Hematopoietic multipotent progenitor cell (in vitro differentiated cells): ENCODE measurements at places on chromosomes 13 and 19. TPM values are rescaled to one million over a fixed set of nuclear protein-coding genes. Genes with fewer than 3 reads are reported as not detected.

GRCh38 chr13:25654322-25654721, 282.5 kb downstream of the ATP8A2 start:
- DNase-seq: no peak

DNA sequence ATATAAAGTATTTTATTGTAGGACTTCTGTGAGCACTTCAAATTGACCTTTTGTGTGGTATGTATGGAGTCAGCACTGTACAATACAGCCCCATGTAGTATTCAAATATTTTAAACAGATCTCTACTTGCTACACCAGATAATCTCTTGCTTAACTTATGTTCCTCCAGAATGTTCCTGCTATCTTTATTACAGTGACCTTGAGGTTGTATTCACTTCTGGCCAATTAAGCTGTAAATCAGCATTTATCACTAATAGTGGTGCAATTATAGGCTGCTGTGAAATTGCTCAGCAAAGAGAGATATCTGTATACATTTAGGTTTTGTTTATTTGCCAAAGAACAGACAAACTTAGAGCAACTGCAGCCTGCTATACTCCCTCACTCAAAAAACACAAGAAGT, 1218.6 kb downstream of the PCDH17 start:
- no peak for DNase-seq

- no peak for DNase-seq
Observed at GRCh38 chr13:80448725-80449124, 107.8 kb upstream of the SPRY2 start.

DNA sequence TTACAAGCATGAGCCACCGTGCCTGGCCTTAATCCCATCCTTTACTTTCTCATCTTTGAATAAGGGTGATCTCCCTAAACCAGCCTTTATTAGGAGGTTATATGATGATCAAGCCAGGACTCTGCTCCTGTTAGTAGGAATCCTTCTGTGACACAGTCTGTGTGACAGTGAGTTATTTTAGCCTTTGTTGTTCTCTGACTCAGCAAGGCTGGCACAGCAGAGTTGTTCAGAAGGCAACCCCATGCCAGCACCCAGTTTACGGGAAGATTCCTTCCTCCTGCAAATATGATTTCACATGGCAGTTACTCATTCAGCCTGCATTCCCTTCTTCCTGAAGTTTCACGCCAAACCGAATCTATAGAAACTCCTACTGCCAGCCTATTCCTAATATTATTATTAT, 10.5 kb upstream of the MIER2 start:
- no peak for DNase-seq

GRCh38 chr19:39133431-39134270, 8.1 kb downstream of the PAK4 start:
- no peak for DNase-seq

DNA sequence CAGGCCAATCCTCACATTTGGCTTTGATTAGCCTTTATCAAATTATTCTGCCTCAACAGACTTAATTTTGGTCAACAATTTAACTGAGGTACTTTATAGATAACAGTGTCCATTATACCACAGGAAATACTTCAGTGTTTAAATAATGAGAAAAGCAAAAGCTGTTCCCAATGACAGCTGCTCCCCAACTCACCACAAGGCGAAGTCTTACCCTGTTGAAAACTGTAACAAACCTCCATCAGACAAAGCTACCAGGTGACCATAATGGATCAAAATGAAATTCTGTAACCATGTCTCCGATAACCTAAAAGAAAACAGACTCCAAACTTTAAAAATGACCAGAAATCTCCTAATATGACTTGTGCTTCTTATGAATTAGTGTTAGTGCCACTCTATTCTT, 50.3 kb downstream of the ZNF44 start:
- no peak for DNase-seq

DNA sequence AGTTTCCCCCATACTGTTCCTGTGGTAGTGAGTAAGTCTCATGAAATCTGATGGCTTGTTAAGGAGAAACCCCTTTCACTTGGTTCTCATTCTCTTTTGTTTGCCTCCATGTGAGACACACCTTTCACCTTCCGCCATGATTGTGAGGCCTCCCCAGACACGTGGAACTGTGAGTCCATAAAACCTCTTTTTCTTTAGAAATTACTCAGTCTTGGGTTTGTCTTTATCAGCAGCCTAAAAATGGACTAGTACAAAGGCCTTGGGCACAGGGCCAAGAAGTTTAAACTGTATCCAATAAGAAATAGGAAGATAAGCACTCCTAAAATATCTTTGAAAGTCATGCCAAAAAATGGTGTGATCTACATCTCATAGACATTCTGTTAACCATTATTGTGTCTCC, 176.9 kb downstream of the TBC1D4 start:
- DNase-seq: no peak

- DNase-seq: no peak
Observed at GRCh38 chr13:112869202-112870050, 99.6 kb upstream of the MCF2L start.

- no peak for DNase-seq
Observed at GRCh38 chr19:18772620-18773587, 18.2 kb downstream of the COMP start.

DNA sequence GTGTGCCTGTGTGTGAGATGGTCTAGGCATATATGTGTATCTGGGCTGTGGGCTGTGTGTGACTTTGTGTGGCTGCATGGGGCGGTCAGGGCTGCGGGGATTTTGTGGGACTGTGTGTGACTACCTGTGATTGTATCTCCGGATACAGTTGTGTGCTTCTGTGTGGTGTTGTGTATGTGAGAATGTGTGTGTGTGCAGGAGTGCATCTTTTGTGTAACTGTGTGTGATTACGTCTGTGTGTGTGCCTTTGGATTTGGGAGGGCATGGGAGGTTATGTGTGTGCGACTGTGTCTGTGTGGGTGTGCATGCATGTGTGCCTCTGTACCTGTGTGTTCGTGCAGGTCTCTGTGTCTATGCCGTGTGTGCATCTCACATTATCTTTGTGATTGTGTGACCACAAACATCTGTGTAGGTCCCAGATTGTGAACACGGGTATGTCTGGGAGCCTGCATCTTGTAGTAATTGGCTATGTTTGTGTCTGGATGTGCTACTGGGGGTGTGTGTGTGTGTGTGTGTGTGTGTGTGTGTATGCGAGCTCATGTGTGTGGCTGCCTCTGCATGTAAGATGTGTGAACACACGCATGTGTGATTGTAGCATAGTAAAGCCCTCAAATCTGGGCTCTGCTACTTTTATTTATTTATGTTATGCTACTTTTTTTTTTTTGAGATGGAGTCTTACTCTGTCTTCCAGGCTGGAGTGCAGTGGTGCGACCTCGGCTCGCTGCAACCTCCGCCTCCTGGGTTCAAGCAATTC, 7.6 kb downstream of the EHD2 start:
- no peak for DNase-seq

- DNase-seq: no peak
Observed at GRCh38 chr19:47653856-47654255, 44.9 kb downstream of the BICRA start.

CFAP97D2 gene
- not detected for total RNA-seq

PRODH2 gene
- total RNA-seq: not detected

DCT gene
- total RNA-seq: under 0.01 TPM

RFPL4A gene
- total RNA-seq: under 0.01 TPM
